ENCODE measurements at places on chromosomes 5 and 9.

DNA sequence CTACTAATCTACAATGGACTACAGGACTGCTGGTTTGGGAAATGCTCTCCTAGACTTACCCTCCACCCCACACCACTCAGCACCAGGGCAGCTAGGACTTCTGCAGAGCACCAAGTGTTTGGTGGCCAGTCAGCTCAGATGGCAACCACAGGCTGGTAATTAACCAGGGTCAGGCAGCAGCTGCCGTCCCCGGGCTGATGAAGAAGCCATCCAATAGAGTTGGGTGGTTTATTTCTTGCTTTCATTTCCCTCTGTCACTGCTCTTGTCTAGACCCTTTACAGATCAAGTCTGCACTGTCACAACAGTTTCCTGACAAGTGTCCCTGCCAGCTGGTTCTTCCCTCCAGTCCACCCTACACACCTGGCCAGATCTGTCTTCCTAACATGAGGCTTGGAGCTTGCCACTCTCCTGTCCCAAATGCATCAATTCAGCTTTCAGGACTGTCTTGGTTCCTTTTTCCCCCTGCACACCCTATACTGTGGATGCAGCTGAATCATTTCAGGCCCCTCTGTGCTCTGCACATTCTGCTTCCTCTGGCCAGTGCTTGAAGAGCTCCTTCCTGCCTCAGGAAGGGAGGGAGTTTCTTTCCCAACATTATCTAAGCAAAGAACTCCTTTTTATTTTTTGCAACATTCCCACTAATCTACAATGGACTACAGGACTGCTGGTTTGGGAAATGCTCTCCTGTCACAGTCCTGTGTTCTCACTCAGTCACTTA lies 30.2 kb upstream of the HSPA9 start:
- no peak for DNase-seq

DNA sequence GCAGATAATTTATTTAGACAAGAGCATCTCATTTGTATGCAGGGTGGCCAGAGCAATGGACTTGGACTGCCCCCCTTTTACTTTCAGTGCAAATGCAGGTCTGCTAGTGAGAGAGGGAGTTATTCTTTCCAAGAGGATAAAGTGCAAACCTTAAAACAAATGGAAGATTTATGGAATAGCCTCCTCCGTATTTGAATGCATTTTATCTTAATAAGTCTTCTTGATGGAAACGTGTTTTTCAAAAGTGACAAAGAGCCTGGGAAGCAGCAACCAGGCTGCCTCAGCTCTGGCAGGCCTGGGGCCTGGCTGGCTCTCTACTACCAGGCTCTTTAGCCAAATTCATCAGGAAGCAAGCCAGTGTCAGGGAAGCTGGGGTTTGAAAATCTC lies 6.8 kb downstream of the NR2F1 start:
- no peak for DNase-seq

DNA sequence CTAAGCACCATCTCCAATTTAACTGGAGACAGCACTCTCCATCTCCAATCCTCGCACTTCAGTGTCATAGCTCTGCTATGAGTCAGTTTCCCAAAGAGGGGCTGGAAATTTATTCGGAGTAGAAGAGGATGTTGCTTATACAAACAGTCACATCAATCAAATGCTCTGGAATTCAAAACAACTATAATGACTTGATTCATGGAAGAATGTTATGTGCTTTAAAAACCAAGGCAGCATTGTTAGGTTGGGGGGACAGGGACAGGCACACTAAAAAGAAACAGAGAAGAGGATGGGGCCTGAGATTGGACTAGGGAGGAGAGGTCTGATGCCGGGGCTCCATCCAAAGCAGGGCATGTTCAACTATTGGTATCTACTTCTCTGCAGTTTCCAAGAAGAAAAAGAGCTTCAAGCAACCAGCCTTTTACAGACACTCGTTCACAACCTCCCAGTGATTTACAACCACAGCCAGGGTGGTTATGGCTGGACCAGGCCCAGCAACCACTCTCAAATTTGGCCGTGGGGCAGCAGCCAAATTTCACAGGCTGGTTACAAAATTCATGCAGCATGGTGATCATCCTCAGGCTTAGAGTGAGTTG lies 117.5 kb upstream of the ZNF366 start:
- DNase-seq: no peak

DNA sequence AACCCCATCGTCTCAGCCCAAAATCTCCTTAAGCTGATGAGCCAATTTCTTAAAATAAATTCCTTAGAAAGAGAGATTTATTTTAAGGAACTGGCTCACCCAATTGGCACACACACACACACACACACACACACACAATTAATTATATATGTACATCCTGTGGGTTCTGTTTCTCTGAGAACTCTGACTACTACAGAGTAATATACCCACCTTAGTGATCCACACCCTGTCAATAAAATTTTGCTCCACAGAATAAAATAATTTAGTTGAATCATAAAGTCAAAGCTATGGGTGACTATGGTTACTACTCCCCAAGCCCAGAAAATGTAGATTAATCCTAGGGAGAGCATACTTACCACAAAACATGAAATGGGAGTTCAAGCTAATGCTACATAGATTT lies 131.0 kb downstream of the DMAC1 start:
- DNase-seq: no peak

DNA sequence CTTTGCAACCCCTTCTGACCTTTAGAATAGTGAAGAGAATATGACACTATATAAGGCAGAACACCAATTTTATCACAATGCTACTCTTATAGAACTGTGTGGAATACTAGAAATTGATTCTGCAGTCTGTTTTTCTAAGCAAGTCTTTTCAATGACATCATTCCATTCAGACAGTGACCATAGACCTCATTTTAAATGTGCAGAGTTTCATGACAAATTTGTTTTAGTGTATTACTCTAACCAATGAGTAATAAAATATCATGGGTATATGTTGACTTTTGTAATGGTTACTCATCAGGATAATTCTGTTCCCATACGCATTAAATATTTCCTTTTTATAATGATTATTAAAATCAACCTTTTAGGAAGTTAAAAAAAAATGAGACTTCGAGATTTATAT lies 219.9 kb downstream of the COX7C start:
- no peak for DNase-seq

DNA sequence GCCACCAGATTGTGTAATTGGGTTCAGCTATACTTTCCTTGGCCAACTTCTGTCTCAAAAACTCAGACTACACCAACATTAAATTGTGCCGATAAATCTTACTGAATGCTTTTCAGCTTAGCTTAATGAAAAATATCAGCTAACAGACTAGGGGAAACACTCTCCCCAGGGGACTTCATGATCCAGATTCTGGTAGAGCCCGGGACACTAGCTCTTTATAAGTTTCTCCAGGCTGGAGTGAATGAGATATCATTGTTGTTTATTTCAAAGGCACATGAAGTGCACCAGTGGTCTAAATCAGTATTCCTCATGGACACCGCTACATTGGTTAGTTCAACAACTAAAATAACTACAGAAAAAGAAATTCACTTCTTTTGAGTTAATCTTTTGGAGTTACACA lies 10.5 kb upstream of the LHFPL2 start:
- no peak for DNase-seq

DNA sequence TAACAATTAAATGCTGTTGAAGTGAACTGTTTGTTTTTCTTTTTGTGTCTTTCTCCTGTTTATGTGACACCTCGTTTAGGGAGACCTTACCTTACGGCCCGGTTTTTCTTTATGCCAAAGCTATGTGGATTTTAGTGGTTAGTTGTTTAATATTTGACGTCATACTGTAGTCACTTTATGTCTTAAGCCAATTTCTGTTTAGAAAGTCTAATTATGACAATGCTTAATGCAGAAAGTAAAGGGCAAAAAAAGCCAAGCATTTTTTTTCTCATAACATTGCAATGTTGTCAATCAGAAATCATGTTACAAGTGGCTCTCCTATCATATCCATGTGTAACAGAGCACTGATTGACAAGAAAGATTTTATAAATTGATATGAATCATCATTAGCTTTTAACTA lies 442.5 kb upstream of the ARRDC3 start:
- no peak for DNase-seq

GRCh38 chr9:70285246-70285645 lies 26.5 kb downstream of the SMC5 start:
- no peak for DNase-seq

DNA sequence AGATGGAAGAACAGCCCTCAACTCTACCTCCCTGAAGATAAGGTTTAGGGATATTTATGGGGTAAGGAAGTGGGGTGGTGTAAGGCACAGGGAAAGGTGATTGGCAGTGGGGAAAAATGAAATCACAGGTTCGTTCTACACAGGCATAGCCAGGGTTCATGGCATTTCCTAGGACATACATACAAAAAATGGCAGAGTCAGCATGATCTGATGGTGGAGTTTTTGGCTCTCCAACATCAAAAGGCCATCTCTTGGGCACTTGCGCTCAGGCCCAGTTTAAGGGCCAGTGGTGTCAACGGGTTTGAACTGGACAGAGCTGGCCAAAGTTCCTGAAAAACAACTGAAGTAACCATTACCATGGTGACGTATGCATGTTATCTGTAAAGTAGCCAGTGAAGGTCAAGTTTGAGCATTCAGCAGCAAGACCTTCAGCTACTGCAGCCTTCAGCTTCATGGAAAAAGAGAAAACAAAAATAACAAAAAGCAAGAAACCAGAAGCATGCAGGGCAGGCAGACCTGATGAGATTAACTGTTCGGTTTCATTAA lies 92.8 kb downstream of the SMARCA2 start:
- no peak for DNase-seq

DNA sequence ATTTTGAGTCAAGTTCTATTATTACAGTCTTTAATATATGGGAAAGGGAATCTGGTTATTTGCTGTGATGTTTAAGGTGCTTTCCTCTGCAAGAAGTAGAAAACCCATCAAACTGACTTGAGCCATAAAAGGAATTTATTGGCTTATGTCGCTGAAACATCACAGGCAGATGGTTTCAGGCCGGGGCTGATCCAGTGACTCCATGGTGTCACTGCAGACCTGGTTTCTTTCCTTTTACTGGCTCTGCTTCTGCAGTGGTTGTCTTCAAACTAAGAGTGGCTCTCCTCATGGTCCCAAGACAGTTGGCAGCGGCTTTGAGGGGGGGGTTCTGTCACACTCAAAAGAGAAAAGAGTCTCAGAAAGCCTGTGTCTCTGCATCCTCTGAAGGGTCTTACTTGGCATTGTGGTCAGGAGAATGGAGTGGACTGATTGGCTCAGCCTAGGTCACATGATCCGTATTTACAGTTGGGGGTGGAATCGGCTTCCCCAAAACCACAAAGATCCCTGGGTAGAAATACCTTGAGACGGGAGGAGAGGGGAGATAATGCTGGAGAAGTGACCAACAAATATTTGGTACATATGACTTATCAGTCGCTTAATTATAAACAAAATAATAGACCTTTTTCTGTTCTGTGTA lies 106.3 kb downstream of the DAPK1 start:
- DNase-seq: no peak

GRCh38 chr5:128413356-128413755 lies 124.7 kb downstream of the FBN2 start:
- no peak for DNase-seq

- no peak for DNase-seq
These were observed 222.5 kb downstream of the CHSY3 start for GRCh38 chr5:130126746-130127145.

DNA sequence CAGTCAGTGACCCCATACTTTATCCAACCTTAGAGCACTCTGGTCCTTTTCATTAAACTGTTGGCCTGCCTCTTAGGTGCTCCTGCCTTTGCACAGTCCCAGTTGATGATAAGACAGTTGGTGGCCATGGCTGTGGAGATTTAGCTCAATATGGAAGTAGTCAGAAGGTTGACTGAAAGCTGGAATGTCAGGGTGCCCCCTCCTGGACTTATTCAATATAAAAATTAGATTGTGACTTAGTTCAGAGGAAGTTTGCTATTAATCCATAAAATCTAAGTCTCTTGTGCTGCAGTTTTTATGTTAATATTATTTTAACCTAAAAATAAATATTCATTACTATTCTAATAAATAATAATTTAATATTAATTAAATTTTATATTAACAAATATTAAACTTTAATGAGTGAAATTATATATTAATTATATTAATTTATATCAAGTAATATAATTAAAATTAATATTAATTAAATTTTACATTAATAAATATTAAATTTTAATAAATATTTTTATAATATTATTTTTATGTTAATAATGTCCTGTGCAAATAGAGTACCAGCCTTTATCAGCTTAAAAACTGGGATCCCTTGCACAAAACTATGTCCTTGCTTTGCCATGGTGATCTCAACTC lies 77.7 kb upstream of the ADAMTSL1 start:
- DNase-seq: no peak

GRCh38 chr9:81058782-81059181 lies 630.6 kb downstream of the TLE1 start:
- no peak for DNase-seq

DNA sequence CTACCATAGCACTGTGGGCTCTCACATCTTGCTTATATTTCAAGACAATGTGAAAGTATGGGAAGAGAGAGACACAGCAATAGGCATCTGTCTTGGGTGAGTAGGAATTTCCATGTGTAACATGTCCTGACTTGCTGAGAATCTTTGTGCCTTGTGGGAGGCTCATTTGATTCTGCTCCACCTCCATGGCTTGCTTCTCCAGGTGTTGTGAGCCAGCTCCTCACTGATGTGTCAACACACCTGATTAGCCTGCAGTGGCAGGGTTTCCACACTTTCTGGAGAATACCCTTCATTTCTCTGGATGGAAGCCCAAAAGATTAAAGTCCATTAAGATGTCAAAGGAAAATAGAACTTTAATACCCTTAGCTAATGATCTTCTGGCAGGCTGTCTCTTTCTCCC lies 613.6 kb downstream of the ZNF608 start:
- DNase-seq: no peak

- DNase-seq: no peak
These were observed 188.9 kb downstream of the SPOCK1 start for GRCh38 chr5:137310051-137310730.

GRCh38 chr9:132487980-132488535 lies 78.0 kb downstream of the CFAP77 start:
- no peak for DNase-seq

DNA sequence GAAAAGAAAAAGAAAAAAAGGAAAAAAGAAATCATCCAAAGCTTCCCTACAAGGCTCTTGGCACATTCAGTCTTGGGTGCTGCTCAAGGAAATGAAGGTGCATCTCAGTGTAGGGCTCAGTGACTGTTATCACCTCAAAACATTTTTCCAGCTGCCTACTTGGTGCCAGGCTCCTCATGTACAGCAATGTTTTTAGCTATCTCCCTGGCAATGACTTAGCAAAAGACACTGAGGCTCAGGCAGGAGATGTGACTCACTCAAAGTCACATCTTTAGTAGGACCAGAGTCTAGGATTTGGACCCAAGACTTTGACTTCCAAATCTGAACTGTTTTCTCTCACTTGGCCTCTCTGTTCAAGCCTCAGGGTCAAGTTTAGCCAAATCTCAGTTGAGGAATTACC lies 264.2 kb downstream of the CRB2 start:
- DNase-seq: no peak
